ENCODE measurements at places on chromosomes 6 and 20. TPM values are rescaled to one million over a fixed set of nuclear protein-coding genes. Genes with fewer than 3 reads are reported as not detected.
A peak's percentile ranks its signal among the peaks of the same experiment; 100 is the strongest.

GRM1 gene
- total RNA-seq, result 0.17 TPM

RNF39 gene
- total RNA-seq, result not detected

SLC22A2 gene
- total RNA-seq, result not detected

DNA sequence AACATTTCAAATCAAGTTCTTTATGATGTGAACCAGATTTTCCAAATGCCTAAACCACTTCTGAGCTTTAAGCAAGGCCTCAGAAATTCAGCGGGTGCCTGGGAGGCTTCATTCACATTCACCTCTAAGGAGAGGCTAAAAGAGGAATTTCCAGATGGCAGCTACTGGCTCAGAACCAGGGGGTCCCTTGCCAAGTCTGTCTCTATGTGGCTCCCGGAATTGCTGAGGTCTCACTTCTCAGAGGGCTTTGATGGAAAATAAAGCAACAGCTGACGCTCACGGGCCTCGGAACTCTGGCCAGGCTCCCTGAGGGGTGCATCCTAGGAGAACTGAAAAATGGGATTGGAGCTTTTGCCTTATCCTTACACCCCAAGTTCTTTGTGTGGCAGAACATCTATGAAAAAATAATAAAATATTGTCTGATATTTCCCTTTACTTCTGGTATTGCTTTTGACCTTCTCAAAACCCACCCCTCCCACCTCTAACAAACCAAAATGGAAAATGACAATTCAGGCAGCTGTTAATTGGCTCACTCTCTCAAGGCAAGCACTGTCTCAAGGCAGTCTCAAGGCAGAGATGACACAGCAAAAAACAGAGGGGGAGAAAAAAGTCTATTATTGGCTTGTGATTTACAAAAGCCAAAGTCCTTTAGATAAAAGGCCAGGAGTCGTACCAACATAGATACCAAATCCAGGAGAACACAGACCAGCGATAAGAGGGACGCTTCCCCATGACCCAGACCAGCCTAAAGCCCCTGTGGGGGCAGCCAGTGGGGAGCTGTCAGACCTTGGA lies 21.8 kb upstream of the LRRN4 start:
- peak; percentile 10 for DNase-seq

DNA sequence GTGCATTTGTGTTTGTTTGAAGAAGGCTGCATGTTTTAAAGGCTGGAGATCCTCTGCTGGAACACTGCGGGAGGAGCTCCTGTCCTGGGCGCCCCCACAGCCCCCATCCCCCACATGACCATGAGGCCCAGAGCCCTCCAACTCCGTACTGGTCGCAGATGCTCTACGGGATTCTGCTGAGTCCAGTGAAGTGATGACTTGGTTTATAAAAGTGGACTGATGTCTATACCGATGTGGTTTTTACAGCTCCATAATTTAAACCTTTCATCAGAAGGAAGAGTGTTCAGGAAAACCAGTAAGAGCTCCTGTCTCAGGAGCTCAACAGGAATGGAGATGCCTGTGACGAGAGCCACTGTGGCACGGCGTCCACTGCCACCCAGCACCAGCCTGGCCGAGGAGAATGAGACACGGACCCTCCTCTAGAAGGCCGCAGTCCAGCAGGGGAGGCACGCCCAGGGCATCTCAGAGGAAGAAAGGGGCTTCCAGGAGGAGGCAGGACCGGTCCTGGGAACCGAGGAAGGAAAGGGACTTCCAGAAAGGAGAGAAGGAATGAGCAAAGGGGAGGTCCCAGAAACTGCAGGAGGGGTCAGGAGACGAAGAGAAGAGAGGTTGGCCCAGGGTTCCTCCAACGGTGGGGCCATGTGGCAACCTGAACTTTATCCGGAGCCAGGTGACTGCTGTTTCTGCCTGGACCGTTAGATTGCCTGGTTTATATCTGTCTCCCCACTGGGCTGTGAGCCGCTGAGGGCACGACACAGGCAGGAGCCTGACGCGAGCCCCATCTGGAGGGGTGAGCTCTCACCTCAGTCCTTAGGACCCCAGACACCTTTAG lies 26.9 kb downstream of the BFSP1 start:
- no peak for DNase-seq

DNA sequence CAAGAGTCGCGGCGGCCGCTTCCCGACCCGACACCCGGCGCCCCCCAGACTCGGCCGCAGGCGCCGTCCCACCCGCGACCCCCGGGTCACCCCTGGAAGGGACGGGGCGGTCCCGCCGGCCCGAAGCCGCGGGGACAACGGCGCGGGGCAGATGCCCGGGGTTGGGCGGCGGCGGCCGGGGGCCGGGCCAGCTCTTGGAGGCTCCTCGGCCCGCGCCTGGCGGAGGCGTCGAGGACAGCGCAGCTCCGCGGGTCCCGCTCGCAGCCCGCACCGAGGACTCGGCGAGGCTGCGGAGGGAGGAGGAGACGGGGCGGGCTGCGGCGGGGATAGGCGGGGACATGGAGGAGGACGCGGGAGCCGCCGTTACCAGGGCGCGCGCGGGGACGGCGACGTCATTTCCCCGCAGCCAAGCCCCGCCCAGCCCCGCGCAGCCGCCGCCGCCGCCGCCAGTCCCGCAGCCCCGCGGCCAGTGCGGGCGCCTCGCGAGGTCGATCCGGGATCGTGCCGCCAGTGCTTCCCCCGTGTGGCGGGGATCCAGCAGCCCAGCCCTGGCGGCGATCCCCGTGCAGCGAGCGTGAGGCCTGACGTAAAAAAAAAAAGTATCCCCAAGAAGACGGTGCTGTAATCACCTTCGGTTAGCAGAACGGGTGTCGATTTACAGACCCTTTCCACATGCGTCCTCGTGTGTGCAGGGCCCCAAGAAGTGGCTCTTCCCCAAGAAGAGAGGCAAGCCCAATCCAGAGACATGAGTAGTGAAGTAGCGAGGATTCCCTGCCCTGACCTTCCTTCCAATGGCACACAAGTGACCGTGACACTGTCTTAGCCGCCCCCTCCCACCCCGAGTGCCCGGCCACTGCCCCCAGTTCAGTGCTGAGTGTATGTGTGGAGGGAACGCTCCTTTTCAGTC lies at the start of gene FAM184A:
TSS of gene FAM184A (minus strand) at position 289 of the 907 bp plus-strand sequence. CDS start 365 bp downstream, outside the sequence.
- peak; percentile 63 for DNase-seq

GRCh38 chr6:26309731-26310142 lies 55.3 kb upstream of the BTN3A2 start:
- peak; percentile 56 for DNase-seq

DNA sequence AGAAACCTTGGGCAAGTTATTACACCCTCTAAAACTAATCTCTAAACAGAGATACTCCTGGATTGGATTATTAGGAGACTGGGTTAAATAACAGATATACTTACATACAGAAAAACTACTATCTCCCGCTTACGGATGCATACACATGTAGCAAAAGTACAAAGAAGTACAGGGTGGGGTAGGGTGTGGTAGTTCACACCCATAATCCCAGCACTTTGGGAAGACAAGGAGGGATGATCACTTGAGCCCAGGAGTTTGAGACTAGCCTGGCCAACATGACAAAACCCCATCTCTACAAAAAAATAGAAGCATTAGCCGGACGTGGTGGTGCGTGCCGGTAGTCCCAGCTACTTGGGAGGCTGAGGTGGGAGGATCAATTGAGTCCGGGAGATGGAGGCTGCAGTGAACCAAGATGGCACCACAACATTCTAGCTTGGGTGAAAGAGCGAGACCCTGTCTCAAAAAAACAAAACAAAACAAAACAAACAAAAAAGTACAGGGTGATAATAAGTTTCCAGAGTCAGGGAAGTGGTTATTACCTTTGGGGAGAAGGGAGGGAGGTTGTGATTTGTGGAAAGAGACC lies 8.1 kb downstream of the PIM1 start:
- DNase-seq, result no peak

DNA sequence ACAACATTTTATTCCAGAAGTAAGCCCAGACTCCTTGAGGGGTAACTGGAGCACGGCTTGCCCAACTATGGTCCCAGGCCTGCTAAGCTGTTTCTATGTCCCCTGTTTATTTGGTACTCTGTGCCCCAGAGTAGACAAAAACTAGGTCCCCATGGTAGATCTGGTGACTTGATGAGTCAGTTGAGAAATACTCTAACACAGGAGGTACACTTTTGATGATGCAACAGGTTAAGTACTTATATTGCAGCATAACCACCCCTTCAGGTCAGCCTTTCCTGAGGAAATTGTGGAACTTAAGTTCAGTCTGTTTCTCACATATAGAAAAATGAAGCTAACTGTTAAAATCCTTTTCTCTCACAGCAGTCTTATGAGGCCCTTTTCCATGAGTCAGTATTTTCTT lies 19.6 kb downstream of the TTPAL start:
- DNase-seq, result peak; percentile 86

DNA sequence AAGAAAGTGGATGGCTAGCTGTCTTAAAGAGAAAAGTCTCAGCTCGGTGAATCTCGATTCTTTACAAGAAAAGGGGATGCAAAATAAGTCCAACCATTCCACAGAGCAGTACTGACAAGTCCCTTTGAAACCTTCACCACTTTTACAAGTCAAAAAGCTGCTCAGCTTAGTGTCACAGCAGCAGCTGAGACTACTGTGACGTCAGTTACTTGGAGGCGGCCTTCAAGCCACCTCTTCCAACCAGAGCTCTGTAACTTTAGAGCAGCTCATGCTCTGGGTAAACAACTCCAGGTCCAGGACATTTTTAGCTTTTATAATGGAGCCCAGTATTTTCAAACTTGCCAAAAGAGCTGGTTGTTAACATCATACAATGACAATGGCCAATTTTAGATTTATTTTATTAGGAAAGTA lies at the start of gene KIAA0408:
TSS of gene KIAA0408 (minus strand) at position 159 of the 411 bp plus-strand sequence. CDS start 5,408 bp downstream, outside the sequence.
- peak; percentile 82 for DNase-seq

- no peak for DNase-seq
Observed at GRCh38 chr20:33685328-33686099, 671 bp downstream of the E2F1 start.

DNA sequence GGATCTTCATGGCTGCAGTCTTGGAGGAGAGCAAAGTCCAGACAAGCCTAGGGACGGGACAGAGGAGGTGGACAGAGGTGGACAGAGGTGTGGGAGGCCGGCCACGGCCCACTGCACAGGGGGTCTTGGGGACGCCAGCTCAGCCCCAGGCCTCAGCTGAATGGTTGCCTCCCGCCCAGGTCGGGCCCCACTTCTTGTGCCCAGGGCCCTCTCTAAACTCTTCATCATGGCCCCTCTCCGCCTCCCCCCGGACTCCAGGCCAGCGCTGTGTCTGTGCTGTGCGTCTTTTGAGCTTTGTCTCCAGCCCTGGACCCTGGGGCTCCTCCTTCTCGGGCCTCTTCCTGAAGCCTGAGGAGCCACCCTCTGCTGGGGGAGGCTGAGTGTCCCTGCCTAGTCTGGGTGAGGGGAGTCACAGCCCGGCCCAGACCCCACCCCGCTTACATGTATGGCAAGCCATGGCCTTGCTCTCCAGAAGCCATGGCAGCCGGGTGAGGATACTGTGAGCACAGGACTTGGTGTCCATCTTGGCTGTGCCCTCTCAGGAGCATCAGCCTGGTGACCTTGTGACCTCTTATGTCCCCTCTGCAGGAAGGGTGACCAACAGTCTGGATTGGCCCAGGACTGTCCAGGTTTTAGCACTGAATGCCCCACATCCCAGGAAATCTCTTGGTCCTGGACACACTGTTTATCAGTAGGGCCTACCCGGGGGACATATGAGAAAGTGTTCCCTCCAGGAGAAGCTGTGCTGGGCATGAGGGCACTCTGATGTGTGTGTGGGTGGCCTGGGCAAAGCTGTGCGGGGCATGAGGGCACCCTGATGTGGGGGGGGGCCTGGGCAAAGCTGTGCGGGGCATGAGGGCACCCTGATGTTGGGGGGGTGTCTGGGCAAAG lies 9.4 kb upstream of the NPBWR2 start:
- DNase-seq, result no peak

DNA sequence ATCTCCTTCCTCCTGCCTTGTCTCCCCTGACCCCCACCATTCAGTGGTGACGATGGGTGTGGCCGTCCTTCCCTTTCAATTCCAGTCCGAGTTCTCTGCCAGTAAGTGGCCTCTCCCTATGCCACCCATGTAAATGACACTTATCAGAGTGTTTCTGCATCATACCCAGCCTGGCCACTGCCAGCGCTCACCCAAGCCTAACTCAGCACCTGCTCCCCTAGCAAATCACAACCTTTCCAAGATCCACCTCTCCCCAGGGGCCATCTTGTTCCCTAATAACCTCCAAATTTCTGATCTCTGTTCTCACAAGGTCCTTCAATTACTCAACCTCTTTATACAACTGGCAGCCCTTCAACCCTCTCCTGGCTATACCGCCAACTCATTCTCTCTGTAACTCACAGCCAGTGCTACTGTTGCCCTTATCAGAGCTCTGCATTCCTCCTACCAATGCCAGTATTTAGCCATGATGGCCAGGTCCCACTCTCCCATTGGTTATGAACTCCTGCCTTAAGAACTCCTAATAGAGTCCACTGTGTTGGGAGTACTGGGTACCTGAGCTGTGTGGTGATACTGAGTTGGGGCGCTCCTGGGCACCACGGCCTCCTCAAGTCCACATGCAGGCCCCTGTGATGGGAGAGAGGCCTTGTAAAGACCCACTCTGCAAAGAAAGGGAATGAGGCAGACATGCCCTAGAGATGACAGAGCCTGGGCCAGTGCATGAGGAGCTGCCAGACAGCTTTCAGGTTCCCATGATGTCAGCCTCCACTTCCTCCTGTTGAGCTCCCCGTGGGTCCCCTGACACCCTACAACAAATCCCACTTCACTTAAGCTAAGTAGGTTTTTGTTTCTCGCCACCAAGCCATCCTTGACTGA lies 187.4 kb upstream of the RREB1 start:
- no peak for DNase-seq

- DNase-seq, result peak; percentile 87
Observed at GRCh38 chr6:5214570-5215052, 46.1 kb downstream of the LYRM4 start.

DNA sequence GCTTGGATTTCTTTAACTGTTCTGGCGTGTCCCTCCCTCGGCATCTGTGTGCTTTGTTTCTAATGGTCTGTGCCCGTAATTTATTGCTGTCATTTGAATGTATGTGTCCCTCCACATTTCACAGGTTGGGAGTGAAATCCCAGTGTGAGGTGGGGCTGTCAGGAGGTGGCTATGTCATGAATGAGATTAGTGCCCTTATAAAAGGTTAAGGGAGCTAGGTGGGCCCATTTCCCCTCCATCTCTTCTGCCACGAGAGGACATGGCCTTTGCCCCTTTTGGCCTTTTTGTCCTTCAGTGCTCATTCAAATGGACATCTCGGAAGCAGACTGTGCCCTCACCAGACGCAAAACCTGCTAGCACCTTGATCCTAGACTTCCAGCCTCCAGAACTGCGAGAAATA lies 96.3 kb downstream of the LAMP5 start:
- DNase-seq, result no peak

GRCh38 chr6:132234356-132234755 lies 166.9 kb downstream of the MOXD1 start:
- no peak for DNase-seq

DNA sequence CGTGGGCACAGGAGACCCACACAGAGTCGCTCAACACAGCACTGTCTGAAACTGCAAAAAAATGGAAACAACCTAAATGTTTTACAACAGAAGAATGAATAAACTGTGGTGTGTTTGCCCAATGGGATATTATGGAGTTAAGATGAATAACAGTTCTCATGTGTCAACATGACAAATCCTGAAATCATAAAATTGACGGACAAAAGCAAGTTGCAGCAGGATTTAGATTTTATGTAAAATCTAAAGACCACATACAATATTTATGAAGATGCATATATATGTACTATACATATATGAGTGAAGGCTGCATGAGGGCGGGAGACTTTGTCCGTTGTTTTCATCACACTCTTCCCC lies 79.7 kb downstream of the GRM4 start:
- no peak for DNase-seq
